ENCODE measurements at places on chromosomes 3 and 15. TPM values are rescaled to one million over a fixed set of nuclear protein-coding genes. Genes with fewer than 3 reads are reported as not detected.

DNA sequence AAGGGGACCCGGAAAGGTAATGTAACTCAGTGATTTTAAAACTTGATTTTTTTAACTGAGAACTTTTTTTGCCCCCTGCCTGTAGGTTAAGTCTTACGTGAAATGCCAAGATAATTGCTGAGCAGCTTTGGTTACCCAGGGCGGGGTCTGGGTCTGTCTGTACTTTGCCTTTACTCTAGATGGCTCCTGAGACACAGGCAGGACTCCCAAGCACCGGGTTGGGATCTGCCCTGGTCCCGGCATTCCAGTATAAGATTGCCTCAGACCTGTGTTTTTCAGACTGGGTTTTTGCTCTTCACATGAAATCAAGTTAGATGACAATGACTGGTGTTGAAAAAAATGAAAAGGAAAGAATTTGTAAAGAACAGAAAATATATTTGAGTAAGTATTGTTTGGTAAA, 40.3 kb downstream of the WDR76 start:
- DNase-seq, result no peak

- no peak for DNase-seq
Measured at GRCh38 chr3:42569593-42570142, 12.1 kb downstream of the SEC22C start.

DNA sequence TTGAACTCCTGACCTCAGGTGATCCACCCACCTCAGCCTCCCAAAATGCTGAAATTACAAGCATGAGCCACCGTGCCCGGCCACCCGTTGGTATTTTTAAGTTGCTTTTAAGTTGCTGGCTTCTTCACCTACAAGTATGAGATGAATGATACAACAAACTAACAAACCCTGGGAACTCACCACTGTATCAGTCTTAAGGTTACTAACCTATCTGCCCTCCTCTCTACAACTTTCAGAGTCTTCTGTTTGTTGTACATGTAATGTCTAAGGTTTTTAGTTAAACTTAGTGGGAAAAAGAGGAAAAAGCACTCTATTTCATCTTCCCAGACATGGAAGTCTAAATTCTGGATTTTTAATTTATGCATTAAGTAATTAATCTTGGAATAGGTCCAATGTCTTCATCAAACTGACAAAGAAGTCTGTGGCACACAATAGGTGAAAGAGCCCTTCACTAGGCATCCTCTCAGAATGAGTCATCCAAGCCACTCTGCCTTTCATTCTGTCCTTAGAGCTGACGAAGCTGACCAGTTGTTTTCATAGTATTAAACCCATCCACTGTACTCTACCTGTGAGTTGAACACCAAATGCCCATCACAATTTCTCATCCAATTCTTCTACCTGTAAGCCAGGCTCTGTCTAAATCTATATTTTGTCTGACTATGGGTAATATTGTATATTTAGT, 936.1 kb downstream of the TUSC7 start:
- no peak for DNase-seq

DNA sequence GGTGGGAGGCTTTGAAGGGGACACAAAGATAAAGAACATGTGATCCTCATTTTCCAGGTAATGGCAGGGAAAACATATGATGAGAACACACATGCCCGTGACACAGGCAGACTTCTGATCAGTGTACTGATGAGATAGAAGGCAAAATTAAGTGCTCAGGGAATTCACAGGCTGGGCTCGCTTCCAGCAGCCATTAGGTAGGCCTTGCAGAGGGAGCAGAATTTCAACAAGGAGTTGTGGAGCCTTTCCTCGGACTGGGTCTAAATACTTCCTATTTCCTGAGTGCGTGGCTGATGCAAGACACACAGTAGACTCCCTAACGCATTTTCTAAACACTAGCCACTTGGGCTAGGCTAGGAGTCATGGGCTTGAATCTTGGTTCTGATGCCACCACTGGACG, 74.0 kb upstream of the ETV5 start:
- no peak for DNase-seq

ZBTB11 gene
- 9.0 TPM for polyA plus RNA-seq
